Fibroblast of mammary gland (primary cell): ENCODE measurements at places on chromosomes 3 and 15.

DNA sequence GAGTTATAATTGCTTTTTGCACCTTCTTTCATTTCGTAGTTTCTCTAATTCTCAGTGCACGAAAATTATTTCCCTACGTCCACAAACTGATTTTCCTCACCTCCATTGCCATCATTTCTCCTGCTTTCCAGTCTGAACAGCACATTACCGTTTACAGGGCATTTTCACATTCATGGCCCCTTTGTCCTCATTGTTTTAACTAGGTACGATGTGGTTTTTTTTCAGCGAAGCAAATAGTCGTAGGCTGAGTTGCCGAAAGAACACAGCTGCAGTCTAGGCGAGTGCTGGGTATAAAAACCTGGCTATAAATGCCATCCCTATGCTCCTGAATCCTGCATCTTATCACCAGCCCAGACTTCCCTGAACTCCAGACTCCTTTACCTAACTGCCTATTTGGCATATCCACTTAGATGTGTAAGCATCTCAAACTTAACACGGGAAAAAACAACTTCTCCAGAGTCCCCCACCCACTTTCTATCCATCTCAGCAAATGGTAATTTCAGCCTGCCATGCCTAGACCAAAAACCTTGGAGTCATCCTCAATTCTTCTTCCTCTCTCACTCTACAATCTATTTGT lies 691 bp upstream of the FSIP1 start:
- no peak for DNase-seq

GRCh38 chr15:76345880-76346668 lies 9.5 kb downstream of the ISL2 start:
- DNase-seq = no peak

- no peak for DNase-seq
These were observed 156.1 kb downstream of the ROBO2 start for GRCh38 chr3:77195766-77196545.

GRCh38 chr15:44195151-44195740 lies at the start of gene FRMD5:
Gene FRMD5 (minus strand): TSS chr15:44195271.
- peak; percentile 90 for DNase-seq

DNA sequence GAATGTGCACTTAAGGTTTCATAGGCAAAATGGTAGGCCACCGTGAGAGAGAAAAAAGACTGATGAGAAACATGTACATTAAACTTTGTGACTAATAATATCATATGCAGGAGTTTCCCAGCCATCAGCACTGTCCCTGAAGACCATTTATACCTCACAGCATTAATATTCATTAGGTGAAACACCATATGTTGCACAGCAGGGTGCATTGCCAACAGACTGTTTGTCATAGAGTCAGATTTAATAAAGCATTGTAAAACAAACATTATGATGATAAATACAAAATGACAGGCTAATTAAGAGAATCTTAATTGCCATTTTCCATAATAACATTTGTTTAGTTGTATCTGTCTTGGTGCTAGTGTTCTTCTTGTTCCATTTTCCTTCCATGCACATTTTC lies 578.3 kb downstream of the EPHA3 start:
- no peak for DNase-seq

GRCh38 chr15:30791239-30792175 lies 112.2 kb upstream of the FAN1 start:
- DNase-seq = peak; percentile 31

DNA sequence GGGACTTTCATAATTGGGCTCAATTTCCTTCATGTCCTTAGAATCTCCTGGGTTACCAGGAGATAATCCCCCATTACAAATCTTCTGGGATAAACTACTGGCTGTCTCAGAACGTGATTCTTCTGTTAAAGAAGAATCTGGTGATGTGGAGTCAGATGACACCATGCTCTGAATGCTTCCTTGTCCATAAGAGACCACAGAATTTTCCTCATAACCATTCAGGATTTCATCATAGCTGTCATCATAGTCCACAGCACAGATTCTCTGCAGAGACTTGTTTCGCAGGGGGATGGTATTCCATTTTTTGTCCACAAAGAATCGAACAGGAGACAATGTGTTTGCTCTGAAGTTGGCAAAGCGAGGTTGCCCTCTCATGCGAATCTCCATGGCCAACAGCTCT lies 109.8 kb upstream of the TSPAN3 start:
- DNase-seq = peak; percentile 56

GRCh38 chr15:56217341-56217740 lies 26.3 kb downstream of the RFX7 start:
- no peak for DNase-seq

DNA sequence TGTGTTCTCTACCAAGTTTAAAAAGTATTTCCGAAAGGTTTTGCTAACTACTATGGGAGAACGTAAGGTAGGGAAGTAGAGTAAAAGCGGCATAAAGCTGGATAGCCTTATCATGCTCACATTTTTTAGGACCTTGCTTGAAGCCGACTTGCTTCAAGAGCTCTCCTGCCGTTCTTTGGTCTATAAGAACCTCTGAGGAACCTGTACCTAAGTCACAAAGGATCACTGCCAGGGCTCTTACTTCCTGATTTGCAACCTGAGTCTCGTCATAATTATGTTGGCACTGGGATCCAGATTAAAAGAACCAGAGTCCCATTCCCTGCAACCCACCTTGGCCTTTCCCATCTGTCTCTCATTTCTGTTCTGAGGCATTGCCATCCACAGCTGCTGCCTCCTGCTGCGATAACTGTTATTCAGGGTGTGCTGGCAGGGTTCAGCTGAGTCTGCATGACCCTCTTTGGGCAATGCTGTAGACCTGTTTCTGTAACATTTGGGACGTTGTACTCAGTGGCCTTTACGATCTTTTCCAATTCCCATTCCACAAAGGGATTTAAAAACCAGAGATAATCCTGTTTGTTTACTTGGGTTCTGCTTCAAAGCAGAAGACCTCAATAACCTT lies 131.0 kb upstream of the UMPS start:
- DNase-seq = no peak

DNA sequence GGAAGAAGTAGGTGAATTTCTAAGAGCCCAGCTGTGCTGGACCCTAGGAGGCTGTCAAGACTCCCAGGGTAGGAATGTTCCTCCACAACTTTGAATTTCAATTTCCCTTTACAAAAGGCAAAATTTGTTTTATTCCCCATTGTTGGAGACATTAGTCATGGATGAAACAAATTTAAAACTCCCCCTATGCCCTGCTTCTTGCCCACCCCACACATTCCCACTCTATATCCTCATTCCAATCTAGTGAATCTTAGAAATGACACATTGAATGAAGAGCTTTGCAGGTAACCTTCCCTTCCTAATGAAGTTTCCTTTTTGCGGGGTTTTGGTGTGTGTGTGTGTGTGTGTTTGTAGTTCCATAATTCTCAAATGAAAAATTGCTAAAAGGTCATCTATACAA lies 72.6 kb downstream of the CCNL1 start:
- no peak for DNase-seq

DNA sequence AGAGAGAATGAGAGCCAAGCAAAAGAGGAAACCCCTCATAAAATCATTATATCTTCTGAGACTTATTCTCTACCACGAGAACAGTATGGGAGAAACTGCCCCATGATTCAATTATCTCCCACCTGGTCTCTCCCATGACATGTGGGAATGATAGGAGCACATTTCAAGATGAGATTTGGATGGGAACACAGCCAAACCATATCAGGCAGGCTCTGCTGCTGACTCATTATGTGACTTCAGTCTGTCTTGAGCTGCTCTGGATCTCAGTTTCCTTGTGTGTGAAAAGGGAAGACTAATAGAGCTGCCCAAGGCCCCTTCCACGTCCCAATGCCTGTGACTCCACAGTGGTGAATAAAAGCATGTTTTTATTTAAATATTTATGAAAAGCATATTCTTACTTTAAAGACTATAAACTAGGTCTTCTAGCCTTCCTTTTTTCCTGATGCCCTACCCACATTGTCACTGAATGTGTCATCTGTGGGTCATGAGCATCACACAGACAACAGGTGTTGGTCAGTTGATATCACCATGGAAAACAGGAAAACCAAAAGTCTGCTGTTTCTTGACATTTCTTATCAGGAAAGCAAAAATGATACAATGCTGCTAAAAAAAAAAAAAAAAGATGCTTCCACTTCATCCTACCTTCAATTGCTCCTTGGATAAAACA lies 96.0 kb upstream of the PPP2R3A start:
- peak; percentile 52 for DNase-seq

DNA sequence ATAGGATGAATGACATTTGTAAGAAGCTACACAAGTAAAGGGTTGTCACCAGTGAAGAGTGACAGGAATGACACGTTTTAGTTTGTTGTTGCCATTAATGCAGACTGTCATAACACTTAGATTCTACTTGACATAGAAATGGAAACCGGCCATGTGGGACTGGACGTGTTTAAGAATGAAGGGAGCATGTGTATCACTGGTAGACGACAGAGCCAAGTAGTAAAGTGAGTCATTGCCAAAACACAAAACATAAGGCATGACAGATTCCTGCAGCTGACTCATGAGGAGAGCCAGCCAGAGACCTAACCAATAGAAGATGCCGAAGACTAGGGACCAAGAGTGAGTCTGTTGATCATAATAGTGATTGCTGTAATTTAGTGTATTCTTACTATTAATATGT lies 106.2 kb upstream of the PLAAT1 start:
- DNase-seq = peak; percentile 90

- DNase-seq = no peak
These were observed 43.2 kb downstream of the CMTM6 start for GRCh38 chr3:32459450-32459849.

GRCh38 chr3:125025642-125026041 lies 30.2 kb downstream of the HEG1 start:
- DNase-seq = peak; percentile 17

GRCh38 chr15:57586661-57587424 lies 4.9 kb upstream of the MYZAP start:
- DNase-seq = no peak

DNA sequence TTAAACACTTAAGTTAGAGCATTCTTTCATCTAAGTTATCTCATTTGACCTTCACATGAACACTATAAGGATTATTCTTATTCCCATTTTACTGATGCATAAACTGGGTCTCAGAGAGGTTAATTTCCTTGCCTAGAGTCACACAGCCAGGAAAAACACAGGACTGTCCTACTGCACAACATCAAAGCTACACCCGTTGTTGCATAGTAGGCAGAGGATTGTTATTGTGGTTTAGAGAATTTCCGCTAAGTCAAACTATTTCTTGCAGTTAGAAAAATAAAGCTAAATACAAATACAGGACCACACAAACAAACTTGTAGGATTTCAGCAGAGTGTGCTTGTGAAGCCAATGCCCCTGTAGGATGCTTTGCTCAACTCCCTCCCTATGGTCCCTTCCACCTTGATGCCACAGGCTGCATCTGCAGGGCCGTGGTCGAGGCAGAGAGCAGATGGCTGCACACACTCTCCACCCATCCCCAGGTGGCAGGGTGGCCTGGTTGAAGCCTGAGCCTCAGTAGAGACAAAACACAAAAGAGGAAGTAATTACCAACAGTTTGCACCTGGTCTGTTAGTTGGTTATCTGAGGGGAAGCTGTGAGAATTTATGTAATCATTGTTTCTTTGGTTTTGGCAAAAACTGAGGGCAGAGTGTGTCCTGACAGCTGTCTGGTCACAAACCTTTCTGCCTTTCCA lies 41.1 kb upstream of the SKOR1 start:
- no peak for DNase-seq

DNA sequence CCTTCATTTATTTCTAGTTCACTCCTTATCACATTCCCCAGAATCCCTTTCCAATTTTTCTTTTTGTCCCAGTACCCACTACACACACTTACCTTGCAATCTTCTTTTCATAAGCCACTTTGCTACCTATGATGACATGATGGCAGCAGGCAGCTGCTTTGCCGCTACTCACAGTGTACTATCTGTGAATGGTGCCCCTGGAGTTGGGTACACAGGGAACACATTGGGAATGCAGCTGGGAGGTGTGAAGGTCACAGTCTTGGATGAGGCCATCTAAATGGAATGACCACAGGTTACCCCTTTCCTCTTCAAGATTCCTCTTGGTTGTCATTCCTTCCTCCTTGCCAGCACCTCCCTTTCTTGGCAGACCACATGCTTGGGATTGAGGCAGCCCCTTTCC lies 20.8 kb upstream of the TNIK start:
- DNase-seq = no peak

DNA sequence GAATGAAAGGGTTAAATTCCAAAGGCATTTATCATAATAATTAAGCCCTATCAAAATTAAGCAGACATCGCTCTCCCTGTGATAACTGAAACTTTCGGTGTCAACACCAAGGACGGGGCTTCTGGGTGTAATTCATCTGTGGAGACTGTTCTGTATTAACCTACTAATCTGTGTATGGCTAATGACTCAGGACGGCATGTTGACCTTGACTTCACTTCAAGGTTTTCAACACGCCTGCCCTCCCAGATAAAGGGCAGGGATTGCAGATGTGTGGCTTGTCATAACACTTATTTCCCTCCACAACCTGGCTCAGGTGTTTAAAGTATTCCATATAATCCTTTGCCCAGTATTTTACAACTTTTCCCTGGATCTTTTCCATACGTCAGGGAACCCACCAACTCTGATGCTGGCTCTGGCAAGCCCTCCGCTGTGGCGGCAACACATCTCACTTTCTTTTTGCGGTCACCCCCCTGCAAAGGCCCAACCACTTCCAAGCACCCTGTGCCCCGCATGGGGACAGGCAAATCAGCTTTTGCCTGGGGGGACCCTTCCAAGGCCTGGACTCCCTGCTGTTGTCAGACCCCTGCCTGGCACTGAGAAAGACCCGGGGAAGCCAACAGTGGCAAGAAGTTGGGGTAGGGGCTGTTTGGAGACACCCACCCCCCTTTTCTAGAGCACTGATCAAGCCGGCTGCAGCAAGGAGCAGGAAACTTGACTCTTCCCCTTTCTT lies 93.2 kb upstream of the MEF2A start:
- no peak for DNase-seq

- no peak for DNase-seq
These were observed 12.2 kb downstream of the RNF123 start for GRCh38 chr3:49701388-49702077.

DNA sequence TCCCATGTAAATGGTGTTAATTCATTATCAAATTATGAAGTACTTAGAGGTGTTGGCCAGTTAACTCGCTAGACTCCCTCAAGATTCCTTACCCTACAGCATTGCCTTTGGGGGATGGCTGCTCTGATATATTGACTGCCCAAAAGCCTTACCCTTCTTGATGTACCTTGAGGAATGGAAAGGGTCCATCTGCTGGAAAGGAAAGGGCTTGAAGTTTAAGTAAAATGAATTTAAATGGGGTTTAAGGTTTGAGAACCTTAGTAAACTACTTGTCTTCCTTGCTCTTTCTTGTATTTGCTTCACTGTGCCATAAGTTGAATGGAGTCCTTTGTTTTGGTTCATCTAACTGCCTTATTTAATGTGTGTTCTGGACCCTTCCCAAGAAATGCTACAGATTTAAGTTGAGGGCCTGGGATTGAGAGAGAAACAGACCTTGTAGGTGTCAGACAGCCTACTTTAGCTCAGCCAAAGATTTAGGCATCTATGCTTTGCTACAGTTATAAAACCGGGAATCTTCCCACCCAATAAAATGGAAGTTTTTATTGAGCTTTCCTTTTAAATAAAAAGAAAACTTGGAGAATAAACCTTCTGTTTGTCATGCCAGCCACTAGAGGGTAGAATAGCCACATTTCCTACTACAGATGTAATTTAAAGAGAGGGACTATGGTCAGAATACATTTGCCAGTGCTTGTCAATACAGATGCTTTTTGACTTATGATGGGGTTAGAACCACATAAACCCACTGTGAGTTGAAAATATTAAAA lies 25.3 kb downstream of the CMSS1 start:
- DNase-seq = peak; percentile 70
